ENCODE measurements at places on chromosomes 2 and 18.

DNA sequence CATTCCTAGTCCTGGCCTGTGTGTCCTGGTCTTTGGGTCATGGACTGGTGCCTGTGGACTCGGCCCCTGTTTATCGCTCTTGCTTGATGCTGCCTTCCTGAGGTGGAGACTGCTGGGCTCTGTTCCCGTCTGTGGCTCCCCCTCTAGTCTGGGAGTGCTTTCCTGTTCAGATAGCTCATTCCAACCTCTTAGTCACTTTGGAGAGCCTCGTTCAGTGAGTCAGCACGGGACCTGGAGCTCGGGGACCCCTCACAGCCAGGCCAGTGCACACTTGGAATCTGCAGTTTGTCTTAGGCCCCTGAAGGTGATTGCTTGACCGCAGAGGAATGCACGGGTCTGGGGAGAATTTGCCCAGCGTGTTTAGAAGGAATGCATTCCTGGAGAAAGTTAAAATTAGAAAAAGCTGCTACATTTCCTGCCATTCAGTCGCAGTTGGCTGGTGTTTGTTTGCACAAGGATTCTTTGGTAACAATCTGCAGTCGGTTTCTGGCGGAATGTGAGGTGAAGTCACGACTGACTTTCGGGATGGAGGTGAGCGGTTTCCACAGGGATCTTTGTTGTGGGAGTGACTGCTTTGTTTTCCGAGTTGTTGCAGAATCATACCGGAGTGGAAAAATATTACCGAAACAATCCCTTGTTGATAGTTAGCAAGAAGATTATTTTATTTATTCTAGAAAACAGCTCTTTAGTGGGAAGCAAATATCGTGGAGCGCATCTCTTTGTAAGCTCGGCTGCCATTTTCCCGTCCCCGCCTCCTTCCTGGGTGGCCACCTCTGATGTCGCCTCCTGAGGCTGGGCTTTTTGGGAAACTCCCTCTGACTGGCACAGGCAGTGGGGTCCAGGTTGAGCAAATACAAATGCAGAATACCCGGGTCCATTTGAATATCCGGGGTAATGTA lies 29.6 kb downstream of the SH3BP4 start:
- no peak for DNase-seq

DNA sequence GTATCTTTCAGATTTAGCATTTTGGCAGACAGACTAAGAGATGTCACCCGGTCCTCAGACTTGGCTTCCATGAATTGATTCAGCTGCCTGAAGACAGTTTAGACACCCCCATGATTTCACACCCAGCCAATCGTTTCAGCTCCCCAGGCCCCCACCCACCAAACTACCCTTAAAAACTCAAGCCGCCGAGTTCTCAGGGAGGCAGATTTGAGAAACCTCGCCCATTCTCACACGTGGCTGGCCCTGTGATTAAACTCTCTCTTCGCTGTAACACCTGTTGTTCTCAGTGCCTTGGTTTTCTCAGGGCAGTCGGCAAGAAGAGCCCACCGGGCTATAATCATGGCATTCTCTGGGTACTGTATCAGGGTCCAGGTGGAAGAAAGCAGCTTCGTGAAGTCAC lies 35.2 kb downstream of the UXS1 start:
- DNase-seq = no peak

DNA sequence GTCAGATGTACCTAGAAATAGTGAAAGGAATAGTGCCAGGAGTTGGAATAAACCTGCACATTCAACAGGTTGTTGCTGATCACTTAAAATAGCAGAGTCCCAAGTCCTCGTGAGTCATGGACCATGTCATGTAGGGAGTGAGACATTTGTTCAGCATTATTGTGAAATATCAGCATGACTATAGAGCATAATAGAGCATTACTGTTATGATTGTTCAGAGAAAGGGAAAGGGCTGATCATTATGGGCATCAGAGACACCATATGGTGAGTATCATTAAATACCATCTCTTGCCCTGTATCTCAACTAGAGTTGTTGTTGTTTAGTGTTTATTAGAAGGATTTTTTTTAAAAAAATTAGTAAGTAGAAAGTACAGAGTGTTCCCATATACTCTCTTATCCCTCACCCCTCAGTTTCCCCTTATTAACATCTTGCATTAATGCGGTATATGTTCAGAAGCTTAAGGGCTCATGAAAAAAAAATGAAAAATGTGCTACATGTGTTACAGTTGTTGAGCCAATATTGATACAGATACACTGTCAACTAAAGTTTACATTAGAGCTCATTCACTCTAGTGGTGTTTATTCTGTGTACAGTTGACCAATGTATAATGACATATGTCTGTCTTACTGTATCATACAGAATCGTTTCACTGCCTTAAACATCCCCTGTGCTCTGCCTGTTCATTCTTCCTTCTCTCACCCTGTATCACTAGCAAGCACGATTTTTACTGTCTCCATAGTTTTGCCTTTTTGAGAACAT lies 5.7 kb downstream of the ELAC1 start:
- no peak for DNase-seq

GRCh38 chr2:223725494-223725893 lies 111.9 kb downstream of the AP1S3 start:
- no peak for DNase-seq

Data from stimulated activated CD4-positive, alpha-beta T cell treated with anti-CD3 and anti-CD28 coated beads, TNF-alpha, amount 100 ng/mL, for 1 hour (primary cell).